ENCODE measurements at places on chromosomes 12 and 14. TPM values are rescaled to one million over a fixed set of nuclear protein-coding genes. Genes with fewer than 3 reads are reported as not detected.

DNA sequence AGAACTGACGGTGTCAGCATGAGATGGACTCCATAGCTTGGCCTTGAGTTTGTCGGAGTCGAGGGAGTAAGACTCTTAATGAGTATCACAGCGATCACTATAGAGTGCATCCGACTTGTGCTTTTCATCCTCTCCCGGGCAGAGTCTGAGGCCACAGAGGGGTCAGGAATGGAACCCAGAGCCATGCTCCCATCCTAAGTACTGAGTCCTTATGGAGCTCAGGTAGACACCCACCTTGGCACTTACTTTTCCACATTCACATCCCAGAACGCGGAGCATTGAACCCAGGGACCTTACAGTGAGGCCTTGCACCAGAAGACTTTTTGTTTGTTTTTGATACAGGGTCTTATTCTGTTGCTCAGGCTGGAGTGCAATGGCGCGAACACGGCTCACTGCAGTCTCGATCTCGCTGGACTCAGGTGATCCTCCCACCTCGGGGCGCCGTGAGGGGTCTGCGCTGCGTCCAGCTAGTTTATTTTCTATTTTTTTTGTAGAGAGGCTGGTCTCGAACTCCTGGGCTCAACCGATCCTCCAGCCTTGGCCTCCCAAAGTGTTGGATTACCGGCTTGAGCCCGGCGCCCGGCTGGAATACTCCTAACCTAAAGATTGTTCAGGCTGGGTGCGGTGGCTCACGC lies 719 bp upstream of the SRSF9 start:
- DNase-seq: no peak

DNA sequence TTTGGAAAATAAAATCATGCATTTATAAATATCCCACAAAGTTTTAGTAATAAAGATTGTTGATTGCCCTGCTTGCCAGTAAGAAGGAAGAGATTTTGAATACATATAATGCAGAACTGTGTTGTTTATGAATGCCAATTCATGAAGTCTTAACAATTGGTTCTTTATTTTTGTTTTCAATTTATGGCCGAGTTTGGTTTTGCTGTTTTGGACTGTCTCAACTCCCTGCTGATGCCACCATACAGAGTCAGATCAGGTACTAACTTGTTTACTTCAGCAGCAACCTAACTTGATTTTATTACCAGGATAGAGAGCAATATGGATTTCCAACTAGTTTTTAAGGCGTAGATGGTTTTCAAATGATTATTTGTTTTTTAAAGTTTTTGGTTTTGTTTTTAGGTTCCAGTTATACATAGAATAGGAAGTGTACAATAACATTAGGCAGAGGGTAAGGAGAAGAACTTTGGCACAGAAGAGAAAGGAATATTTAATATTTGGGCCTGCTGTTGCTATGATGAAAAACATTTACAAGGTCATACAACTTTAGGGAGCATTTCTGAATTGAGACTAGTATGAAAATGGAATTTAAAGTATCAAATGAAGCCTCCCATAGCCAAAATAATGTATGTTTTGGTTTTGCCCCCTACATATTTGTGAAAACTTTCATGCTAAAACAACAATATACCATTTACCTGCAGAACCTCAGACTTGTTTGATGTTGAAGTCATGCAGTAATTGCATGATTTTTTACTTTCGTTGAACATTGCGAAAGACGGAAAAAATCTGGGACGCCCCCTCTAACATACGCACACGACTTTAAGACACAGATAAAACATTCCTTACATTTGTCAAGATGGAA lies 904 bp upstream of the FAM177A1 start:
- DNase-seq: no peak

- no peak for DNase-seq
These were observed 365.6 kb downstream of the DPF3 start for GRCh38 chr14:72528059-72528862.

DNA sequence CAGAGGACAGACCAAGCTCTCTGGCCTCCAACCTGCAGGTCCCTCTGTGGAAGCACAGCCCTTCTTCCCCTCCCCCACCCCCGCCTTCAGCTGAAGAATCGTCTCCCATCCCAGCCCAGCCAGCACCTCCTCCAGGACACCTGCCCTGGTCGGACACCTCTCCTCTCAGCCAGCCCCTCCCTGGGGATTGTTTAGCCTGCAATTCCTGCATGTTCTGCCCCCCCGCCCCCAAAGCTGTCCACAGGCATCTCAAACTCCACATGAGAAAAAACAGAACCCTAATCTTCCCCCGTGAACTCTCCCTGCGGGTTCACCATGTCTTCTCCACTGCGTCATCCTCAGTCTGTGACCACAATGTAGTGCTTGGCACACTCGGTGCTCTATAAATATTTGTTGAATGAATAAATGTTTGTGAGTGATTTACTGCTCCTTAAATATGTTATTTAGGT lies 24.1 kb downstream of the PRIMA1 start:
- no peak for DNase-seq

DNA sequence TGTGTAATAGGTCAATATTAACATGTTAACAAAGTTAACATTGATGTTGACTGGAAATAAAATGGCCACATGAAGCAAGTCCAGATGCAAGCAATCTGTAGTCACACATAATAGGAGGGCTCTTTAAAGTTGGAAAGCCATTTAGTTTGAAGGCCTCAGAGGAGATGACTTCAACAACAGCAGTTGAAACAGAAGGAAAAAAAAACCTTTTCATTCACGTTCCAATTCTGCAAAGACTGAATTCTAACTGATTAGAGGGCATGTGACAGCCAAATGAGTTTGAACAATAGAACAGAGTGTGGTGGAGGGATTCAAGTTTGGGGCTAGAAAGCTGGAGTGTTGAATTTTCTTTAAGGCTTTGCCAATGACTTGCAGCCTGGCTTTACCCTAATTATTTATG lies 41.5 kb upstream of the DAAM1 start:
- no peak for DNase-seq

DNA sequence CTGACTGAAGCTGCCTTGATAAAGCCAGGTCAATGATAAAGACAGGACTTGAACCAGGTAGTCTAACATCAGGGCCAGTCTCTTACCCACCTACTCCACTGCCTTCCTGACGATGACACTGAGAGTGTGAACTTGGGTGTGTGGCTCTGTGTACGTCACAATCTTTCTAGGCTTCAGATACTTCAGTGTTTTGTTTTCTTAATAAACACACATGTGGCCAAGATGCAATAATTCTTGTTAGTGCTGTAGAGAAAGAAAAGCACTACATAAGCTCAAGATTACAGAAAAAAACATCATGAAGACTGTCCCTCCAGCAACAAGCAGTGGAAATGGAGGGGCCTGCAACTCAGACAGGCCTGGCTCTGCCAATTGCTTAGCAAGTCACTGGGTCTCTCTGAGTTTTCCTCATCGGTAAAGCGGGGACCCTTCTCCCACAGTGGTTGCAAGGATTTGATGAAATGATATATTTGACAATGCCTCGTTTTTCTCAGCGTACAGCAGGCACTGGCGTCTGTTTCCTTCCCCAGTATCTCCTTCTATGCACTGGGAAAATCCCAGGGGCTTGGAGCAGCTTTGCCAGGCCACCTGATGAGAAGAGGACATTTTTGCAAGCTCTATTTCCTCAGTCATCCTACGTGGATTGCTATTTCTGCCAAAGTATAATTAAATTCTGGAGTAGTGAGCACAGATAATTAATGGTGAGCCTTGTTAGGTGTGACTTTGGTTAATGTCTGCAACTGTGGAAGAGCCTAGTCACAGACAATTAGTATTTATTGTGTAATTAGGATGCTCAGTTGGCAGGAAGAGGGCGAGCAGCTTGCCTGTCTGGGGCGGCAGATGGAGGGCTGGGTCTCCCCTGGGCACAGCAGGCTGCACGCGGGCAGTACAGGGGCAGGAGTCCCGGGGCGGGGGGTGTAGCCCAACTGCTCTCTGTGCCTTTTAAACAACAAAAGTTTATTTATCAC lies 55.8 kb upstream of the CHGA start:
- DNase-seq: peak; percentile 61

GLIPR1L2 gene
- not detected for total RNA-seq

TMEM30B gene
- 0.35 TPM for total RNA-seq

ALKBH1 gene
- total RNA-seq: 13.1 TPM

Data from endothelial cell of umbilical vein (primary cell).